ENCODE measurements at places on chromosomes 6 and 20.

DNA sequence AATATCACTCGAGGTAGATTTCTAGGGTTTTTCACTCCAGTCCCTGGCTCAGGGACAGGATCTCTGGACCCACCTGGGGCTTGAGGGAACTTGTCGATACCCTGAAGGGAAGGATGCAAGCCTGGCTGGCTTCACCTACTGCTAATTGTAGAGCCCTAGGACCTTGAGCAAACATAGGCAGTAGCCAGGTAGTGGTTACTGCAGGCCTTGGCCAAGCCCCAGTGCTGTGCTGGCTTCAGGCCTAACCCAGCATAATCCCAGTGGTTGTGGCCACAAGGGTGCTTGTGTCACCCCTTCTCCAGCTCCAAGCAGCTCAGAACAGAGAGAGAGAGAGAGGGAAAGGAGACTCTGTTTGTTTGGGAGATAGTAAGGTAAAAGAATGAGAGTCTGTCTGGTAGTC, 5.8 kb upstream of the MCM9 start:
- DNase-seq: no peak

GRCh38 chr6:6006428-6007365, at the start of gene NRN1:
NRN1 (minus strand) TSS chr6:6006925; CDS start chr6:6006749, 176 bp downstream.
- peak; percentile 40 for DNase-seq

DNA sequence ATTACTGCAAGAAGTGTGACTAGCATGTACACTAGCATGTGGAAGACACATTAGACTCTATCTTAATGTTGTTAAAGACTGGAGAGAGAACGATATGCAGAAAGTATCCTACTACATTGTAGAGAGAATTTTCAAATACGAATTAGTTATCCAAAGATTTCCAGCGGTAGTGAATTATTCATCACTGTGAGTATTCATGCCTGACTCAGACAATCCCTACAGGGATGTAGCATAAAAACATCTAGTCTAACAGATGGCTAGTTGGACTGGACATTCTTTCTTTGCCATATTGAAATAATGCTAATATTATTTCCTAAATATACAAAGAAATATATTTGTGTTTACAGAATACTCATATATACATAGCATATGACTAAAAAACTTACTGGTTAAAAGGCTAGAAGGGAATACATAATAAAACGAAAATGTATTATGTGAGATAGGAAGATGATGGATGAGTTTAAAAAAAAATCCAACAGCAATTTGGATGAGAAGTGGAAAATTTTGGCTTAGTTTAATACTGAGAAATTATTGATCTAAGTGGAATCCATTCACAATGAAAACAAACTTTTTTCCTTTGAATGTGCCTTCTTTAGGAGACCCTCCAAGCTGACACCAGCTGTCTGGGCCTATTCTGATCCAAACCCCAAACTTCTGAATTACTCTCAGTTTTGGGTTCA, 580.7 kb downstream of the RFPL4B start:
- DNase-seq: peak; percentile 19

- DNase-seq: peak; percentile 79
Measured at GRCh38 chr20:36950414-36951197, 902 bp downstream of the SAMHD1 start.

GRCh38 chr6:17987697-17988421, 424 bp upstream of the KIF13A start:
- peak; percentile 71 for DNase-seq

- no peak for DNase-seq
Measured at GRCh38 chr6:8435845-8436168, 462 bp upstream of the SLC35B3 start.

DNA sequence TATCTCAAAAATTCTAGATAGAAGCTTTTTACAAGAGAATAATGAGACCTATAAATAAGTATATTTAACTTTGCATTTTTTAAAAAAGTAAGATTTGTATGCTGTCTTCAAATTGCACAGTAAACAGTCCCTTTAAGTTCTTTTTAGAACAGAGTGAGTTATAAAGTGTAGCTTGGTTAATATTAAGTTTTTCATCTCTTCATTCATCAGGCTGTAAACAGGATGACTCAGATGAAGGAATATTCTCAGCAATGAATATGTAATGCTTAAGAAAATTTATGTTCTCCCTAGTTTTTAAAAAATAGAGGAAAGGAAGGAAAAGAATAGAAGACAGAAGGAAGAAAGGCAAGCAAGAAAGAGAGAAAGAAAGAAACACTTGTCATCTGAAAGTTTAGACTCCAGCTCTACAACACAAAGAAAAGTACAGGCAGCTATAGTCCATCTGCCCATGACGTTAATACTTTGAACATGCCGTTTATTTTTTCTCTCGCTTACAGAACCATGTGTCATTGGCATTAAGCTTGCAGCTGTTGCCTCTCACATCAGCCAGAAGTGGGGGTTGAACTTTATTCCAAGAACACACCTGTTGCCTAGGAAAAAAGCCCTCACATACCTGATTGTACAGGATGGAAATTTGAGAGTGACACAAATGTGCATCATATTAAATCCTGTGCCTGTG, 36.1 kb downstream of the CAP2 start:
- DNase-seq: peak; percentile 33

DNA sequence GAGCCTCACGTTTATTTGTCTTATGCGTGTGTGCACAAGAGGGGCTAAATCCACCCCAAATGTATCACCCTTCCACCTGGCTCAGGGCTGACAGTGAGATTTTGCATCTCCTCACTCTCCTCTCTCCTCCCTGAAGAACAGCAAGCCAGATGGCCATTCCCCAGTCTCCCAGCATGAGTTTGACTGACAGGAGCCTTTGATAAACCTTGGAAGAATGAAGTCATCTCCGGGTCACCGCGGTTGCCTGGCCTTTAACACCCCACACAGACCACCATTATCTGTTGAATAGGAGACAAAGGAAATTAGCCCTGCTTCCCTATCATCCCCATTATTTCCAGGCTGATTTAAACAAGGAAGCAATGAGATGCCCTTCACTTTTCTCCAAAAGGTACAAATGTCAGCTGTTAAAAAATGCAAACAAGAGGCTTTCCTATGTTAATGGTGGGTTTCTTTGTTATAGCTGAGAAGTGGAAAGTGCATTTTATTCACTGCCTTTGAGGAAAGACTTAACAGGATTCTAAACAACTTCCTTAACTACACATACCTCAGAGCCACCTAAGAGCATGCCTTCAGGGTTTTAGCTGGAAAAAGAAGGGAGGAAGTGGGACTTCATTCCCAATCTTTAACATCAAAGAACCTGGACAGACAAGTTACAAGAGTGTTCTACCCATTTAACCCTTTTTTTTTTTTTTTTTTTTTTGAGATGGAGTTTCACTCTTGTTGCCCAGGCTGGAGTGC, 524.8 kb upstream of the ID4 start:
- DNase-seq: no peak

GRCh38 chr20:2224368-2224639, 71.5 kb upstream of the TGM3 start:
- DNase-seq: peak; percentile 9

DNA sequence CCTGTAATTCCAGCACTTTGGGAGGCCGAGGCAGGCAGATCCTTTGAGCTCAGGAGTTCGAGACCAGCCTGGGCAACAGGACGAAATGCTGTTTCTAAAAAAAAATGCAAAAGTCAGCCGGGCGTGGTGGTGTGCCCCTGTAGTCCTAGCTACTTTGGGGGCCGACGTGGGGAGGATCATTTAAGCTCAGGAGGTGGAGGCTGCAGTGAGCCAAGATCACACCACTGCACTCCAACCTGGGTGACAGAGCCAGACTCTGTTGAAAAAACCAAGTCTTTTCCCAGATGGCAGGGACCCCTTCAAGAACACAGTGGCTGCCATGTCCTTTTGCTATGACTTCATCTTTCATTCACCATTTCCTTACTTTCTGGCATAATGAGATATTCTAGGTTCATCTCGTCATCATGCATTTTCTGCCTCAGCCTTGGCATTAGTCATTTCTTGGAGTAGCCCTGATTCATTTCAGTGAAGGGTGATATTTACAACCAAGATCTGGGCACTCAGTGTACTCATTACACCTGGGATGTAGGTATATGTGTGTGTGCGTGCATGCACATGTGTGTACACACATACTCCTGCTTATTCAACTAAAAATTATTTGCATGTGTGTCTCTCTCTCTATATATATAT, 61.4 kb upstream of the TOX2 start:
- DNase-seq: peak; percentile 24

GRCh38 chr6:34908194-34908593, 19.1 kb downstream of the ANKS1A start:
- DNase-seq: no peak

GRCh38 chr6:139242457-139243240, 49.1 kb downstream of the TXLNB start:
- no peak for DNase-seq

GRCh38 chr6:128493877-128494276, 26.5 kb downstream of the PTPRK start:
- DNase-seq: no peak

- DNase-seq: peak; percentile 65
Measured at GRCh38 chr6:115514656-115515055, 546.0 kb downstream of the FRK start.

DNA sequence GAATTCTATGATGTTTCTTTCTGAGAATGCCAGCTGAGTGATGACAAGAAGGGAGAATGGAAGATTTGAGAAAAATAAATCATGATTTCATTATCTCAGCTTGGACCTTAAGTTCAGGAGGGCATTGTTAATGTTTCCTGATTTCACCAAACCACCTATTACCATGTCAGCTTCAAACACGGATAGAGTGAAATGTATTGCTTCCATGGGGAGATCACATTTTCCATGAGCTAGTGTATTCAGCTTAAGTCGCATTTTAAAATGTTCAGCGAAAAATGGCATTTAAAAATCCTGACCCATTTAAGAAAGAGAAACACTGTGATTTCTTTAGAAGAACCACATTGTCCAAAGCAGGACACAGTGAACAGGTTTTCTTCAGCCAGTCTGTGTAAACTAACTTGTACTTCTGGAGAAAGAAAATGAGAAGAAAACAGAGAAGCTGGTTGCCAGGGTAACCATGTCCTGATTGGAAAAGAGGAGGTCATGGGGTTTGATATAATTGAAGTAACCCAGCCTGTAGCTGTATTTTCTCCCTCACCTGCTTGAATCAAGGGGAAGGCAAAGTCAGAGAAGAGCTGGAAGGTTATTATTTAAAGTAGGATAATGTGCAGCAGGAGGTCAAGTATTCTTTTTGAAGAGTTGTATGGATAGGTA, 684.1 kb upstream of the NRSN1 start:
- no peak for DNase-seq

GRCh38 chr20:50338479-50339391, 148.1 kb downstream of the CEBPB start:
- DNase-seq: no peak

DNA sequence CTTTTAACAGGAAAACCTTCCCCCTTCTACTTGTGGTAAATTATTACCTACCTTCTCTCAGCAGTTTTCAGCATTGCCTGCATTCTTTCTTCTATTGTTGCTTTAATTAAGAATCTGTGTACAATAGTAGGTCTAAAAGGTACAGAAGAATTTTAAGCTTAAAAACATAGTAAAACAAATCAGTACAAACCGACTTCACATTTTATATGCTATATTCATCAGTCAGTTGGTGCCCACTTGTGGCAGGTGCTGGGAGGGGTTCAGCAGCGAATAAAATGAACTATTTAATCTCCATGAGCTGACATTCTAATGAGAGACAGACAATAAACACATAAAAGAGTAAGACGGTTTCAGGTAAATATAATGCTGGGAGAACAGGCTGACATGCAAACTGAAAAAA, 73.4 kb upstream of the FBXO30 start:
- DNase-seq: no peak

DNA sequence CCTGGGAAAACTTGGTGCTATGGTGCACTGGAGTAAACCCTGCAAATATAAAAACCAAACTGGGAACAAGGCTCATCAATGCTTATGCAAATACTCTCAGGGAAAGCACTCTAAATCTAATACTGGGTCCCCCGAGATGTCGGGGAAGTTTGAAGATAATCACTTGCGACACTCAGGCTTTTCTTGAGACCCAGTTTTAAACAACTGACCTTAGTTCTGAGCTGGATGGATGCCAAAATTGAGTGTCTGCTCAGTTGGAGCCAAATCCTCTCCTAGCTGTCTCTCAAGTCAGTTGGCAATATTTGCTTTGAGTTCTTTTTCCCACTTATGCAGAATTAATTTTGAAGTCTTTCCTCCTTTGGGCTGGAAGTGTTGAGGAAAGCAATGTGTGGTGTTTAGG, 75.5 kb upstream of the CD2AP start:
- no peak for DNase-seq

DNA sequence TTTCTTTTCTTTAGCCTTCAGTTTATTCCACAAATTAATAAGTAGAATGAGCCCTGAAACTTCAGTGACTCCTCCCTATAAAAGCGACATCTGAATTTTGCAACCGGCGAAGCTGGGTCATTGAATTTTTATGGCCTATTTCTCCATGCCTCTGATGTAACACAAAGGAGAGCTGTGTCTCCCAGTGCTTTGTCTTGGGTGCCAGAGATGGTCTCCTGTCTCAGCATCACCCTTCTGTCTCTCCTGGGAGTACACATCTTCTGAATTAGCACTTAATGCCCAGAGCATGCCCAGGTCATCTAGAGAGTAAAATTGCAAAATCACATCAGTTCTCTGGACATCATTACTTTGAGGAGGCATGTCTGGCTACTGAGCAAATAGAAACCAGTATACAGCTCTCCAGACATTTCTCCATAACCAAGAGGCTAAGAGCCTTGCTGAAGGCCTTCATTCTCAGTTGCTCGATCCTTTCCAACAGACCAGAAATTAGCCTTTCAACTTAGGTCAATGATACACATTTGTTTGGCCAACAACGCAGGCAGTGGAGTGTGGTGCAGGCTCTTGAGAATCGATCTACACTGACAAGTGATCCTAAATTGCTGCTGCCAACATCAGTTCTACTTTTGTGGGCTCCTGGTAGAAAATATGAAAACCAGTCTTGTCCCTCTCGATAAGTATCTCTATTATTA, 176.0 kb upstream of the FOXQ1 start:
- no peak for DNase-seq

GRCh38 chr20:50879649-50880550, 51.3 kb downstream of the ADNP start:
- no peak for DNase-seq

DNA sequence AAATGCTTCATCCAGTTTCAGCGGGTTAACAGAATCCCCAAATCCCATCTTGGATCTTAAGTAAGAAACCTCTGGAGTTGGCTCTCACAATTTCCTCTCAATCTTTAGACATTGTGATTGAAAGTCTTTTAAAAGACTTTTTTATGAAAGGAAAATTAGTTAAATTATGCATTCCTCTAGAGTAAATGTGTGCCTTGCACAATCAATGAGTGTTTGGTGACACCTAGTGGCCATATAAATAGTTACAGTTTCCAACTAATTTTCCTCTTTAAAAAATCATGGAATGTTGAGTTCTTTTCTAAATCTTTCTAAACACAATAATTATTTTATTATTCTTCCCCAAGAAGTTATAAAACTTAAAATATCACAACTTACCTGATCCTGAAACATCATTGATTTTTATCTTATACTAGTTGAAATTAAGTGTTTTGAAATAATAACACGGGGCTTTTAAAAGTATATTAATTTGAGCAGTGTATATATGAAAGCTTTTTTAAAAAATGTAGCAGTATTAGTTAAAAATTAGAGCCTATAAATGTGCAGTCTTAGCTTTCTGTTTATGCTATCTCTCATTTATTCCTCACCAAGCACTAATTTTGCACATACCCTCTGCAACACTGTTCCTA, 66.4 kb downstream of the PKHD1 start:
- DNase-seq: peak; percentile 23

GRCh38 chr20:44018259-44018941, 103.7 kb downstream of the TOX2 start:
- peak; percentile 87 for DNase-seq

GRCh38 chr6:134686071-134686470, 263.8 kb downstream of the ALDH8A1 start:
- DNase-seq: peak; percentile 57

Data from EL (cell line).